ENCODE measurements at places on chromosomes 3 and 15.

DNA sequence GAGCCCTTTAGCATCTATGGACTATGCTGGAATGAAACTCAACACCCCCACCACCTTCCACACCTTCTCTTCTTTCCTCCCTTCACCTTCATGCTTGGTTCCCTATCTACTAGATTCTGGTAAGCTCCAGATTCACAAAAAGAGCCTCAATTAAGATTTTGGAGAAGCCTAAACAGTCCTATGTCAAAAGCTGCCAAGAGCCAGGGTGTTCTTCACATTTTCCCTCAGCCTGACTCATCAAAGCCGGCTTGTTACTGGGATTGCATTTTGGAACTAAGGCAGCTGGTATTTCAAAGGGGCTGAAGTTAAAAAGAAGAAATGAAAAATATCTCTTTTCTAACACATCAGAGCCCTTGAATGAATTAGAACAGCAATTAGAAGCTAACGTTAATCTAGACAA lies 247.7 kb downstream of the MYRIP start:
- no peak for DNase-seq

GRCh38 chr15:98728082-98728810 lies 79.9 kb downstream of the IGF1R start:
- no peak for DNase-seq

DNA sequence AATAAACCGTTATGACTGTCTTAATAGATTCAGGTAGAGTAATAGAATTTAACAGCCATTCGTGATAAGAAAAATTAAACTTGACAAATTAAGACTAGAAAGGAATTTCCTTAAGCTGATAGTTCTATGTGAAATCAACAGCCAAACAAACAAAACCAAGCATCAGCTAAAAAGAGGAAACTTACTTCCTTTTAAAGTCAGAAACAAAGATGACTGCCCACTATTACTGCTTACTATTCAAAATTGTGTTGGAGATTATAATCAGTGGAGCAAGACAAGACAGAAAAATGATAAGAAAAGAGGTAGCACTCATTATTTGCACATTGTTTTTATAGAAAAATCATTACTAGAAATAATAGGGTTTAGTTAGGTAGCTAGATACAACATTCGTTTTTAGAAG lies 13.8 kb upstream of the FAH start:
- no peak for DNase-seq

DNA sequence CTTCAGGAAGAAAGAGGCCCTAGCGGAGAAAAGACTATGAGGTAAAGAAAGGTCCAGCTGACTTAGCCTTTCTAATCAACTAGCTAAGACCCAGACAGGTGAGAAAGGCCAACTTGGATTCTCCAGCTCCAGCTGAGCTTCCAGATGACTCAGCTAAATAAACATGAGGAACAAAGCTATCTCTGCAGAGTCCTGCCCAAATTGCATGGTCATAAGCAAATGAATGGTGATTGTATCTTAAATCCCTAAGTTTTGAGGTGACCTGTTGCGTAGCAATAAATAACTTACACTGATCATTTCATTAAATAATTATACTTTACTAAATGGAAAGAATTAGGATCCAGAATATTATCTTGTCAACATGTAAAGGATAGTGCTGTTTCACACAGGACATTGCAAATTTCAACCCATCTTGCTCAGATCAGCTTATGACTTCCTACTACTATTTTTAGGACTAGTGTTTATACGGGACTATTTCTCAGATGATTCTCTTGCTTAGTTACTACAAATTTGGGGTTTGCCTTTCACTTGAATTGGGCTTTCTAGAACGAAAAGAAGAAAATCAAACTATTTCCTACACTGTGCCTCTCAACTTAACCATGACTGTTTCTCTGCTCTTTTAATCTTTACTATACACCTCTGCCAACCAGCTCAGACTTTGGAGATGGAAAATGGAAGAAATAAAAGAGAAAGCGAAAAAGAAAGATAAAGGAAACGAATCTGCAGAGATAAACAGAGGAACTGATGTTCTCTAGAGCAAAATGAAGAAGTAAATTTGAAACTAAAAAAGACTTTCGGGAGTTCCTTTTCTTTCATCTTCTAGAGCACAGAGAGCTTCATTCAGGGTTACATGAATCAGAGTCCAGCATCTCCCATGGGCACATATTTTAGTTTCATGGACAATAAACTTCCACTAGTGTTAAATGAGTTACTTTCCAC lies 6.6 kb upstream of the ADGRG7 start:
- no peak for DNase-seq

DNA sequence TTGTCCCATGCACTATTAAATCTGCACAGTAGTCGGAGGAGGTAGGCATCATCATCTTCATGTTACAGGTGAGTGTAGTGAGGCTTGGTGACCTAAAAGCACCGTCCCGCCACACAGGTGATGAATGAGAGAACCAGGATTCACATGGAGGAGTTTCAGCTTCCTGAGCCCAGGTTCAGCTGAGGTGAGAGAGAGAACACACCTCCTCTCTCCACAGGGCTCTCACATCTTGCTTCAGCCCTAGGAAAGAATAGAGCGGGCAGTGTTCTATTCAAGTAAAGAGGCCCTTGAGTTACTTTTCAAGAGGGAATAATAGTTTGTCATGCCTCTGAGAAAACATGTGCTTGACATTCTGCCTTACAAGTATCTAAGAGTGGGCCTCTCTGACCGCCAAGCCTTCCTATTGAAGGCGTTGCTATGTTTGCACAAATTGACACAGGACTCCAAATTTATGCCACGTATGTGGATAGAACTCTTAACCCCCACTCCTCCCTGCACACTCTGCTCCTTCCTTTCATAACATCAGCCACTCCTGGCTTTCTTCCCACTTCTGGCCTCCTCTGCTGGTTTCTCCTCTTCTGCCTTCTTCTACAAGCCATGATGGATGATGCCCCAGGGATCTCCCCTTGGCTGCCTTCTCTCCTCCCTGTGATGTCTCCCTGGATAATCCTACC lies 138.3 kb upstream of the ABHD17C start:
- no peak for DNase-seq

DNA sequence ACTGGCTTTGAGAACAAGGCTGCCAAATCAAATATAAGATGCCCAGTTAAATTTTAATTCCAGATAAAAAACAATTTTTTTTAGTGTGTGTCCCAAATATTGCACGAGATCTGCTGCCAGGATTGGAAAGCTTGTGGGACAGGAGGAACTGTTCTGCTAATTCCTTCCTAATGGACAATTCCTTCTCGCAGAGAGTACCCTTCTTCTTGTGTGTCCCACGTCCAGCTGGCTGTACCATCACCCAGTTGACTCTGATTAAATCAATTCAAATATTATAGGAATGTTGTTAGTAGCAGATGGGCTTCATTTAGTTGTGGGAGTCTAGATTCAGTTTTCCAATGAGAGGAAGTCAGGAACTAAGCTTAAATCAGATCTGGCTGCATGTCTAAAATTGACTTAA lies 347.9 kb upstream of the ATP10A start:
- DNase-seq = no peak

DNA sequence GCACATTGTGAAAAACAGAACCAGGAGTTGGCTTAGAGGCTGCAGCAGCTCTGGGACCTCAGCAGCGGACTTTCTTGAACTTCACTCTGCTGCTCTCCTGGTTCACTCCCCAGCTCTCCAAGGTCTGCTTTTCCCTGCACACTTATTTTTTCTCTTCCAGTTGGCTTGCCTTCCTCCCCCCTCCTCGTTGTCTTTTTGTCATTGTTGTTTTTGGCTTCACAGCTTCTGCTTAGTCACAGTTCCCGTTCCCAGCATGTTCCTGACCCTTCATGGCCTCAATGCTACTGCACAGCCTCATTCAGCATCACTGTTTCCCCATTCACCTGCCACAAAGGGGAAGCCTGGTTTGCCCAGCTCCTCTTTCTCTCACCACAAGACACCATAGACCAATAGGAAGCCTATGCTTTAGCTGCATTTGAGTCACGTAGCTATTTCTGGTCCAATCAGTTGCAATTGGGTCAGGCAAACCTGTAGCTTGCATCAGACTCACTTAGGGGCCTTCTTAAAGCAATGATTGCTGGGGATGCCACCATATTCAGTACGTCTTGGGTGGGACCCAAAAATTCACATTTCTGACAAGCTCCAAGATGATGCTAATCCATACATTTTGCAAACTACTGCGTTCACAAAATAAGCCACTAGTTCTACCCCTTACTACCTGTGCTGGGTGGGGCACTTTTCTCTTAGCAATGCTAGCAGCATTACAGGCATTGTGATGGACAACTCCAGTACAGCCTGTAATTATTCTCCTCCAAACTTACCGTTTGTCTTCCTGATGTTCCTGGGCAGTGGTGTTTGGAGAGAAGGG lies 7.8 kb upstream of the SUMF1 start:
- no peak for DNase-seq

- no peak for DNase-seq
Measured at GRCh38 chr3:42693530-42693930, 8.2 kb downstream of the KLHL40 start.

- no peak for DNase-seq
Measured at GRCh38 chr3:61927332-61927731, 366.0 kb downstream of the PTPRG start.

DNA sequence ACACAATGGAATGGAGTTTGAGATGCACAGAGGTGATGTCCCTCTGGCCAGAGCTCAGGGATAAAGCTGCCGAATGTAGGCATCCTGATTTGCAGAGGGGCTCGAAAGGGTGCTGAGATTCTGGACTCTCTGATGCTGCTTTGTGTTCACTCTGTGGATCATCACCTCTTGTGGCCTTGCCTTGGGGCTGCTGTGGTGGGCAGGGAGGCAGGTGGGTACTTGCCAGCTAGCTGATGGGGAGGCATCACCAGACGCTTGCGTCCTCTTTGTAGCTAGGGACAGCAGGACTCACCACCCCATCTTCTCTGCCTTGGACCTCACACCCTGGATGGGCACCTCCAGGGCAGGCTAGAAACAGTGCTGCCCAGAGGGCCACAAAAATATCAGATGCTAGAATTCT lies 14.6 kb upstream of the RASGRF1 start:
- DNase-seq = no peak

GRCh38 chr15:71103102-71103676 lies 12.1 kb upstream of the THSD4 start:
- no peak for DNase-seq

GRCh38 chr3:39349080-39349479 lies 19.6 kb downstream of the CCR8 start:
- no peak for DNase-seq

- DNase-seq = no peak
Measured at GRCh38 chr3:2041931-2042330, 56.7 kb upstream of the CNTN4 start.

DNA sequence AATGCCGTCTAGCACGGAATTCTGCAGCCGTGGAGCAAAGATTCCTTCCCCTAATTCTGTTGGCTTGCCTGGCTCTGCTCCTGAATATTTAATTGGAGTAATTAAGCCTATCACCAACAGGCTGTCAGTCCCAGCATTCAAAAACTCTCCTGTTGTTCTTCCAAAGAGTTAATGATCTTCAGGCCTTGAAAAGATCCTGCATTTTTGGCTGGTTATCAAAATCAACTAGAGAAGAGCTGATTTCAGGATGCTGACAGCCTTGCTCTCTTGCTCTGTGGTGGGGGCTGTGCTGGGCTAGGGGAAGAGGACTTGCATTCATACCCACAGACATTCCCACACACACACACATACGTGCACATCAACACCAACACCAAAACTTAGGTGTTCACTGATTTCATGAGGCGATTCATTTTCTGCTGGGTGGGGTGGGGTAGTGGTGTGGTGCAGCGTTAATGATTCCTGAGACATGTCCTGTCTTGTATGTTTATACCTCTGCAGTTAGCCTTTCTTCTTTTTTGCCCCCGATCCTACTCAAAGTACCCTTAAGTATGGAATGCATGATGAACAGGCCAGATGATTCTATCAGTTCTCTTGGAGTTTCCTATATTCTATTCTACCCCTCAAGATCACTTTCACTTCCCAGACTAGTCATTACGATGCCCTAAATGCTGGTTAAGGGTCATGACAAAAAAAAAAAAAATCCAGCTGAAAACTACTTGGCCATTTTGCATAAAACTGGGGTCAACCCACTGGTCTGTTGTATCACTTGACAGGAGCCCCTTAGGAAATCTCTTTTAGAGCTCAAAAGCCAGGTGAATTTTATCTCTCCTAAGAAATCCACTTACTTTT lies 42.3 kb downstream of the CPN2 start:
- DNase-seq = no peak

DNA sequence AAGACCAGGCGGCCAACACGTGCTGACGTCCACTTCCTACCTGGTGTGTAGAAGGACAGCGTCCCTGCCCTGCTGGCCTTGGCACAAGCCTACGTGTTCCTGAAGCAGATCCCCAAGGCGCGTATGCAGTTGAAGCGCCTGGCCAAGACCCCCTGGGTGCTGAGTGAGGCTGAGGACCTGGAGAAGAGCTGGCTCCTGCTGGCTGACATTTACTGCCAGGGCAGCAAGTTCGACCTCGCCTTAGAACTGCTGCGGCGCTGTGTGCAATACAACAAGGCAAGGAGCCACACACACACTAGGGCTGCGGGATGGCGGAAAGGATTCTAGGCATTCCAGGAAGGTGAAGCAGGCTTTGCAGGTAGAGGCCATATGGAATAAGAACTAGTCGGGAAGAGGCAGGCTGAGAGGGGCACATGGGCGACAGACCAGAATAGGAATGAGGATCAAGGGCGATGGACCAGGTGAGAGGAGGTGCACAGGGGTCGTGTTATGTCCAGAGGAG lies 15.9 kb downstream of the CSRNP1 start:
- DNase-seq = no peak

GRCh38 chr3:30156586-30157498 lies 449.6 kb upstream of the TGFBR2 start:
- DNase-seq = no peak
